ENCODE measurements at places on chromosomes 6 and 20.

- DNase-seq = no peak
Observed at GRCh38 chr6:117624869-117625481, 22.7 kb upstream of the GOPC start.

GRCh38 chr6:54525731-54526130 lies 217.5 kb downstream of the TINAG start:
- no peak for DNase-seq

GRCh38 chr6:130513770-130514169 lies 148.0 kb downstream of the TMEM200A start:
- DNase-seq = no peak

GRCh38 chr6:89655122-89655521 lies 16.6 kb upstream of the LYRM2 start:
- DNase-seq = no peak

DNA sequence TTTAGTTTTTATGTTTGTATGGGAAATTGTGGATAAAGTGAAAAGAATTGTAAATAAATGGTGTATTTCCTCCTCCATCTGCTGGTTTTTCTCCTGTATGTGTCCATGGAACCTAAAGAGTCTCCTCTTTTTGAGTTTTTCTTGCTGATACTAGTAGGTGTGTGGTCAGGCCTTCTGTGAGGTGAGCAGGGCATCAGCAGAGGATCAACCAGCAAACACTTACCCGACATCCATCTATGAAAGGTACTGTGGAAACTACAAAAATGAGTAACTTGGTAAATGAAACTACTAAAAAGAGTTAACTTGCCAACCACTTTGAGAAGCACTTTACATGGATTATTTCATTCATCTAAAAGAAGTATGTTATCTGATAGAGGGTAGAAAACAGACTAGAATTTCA lies 20.9 kb upstream of the RNF8 start:
- DNase-seq = no peak

DNA sequence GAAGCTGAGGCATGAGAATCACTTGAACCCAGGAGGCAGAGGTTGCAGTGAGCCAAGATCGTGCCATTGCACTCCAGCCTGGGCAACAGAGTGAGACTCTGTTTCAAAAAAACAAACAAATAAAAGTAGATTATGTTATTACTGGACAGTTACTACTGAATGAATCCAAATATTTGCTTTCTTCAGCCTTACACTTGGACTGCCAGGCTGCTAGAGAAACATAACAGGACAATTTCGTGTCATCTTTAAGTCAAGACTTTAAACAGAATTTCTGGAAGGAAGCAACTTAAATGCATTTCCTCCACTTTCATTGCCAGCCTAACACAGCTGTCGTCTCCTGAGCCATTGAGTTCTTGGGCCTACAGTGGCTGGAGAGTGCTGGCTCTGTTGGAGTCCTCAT lies 42.0 kb upstream of the PRIM2 start:
- DNase-seq = no peak

DNA sequence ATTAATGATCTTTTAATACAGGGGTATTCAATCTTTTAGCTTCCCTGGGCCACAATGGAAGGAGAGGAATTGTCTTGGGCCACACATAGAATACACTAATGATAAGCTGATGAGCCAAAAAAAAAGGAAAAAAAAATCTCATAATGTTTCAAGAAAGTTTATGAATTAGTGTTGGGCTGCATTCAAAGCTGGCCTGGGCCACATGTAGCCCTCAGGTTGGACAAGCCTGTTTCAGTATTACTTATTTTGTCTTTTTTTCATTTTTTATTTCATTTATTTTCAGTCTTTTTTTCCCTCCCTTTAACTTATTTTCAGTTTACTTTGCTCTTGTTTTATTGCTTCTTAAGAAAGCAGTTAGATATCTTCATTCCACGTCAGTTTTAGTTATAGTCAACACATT lies 2171.8 kb upstream of the DEFB115 start:
- no peak for DNase-seq

- no peak for DNase-seq
Observed at GRCh38 chr6:38191418-38191817, 371.9 kb downstream of the ZFAND3 start.

DNA sequence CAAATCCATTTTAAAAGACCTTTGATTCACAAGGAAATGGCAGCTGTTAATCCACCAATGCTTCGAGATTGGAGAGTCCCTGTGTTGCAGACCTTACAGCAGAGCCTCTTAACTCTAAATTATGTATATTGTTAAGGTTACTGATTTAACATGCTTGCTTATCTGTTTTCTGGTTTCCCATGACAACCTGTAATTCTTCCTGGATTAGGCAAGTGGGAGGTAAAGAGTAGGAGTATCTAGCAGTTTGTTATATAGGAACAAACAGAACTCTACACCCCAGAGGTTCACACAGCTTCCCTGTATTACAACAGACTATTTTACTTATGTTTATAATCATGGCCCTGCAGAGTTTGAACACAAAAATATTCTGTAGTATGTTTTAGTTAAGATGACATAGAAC lies 39.5 kb downstream of the NKX2-4 start:
- DNase-seq = no peak

DNA sequence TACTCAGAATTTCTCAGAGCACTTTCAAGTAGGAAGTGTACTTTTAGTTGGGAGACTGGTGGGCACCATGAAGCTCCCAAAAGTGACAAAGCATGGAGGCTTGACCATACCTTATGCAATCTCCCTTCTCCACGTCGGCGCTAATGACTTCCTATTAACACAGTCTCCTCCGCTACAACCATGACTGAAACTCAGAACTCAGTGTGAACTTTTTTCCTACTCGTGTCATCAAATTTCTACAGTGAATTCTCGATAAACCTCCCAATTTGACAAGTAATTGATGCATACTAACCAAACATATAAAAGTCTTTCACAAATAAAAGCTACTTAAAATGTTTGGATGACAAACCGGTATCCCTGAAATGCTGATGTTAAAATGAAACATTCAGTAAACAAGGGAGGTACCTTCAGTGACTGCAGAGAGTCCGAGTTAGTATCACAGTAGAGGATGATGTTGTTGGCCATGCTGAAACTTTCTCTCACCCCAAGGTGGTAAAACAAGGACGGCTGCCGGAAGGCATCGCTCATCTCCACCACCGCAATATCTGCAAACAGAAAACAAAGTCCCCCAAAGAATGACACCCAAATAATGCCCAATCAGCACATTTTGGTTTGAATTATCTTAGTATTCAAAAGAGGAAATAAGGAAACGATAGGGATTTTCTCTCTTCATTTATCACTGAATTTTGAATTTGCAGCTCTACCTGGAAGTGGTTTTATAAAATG lies 72.1 kb downstream of the MAP3K5 start:
- DNase-seq = no peak

- DNase-seq = no peak
Observed at GRCh38 chr20:40663991-40664880, 24.8 kb downstream of the MAFB start.

GRCh38 chr20:20850407-20850806 lies 138.0 kb upstream of the RALGAPA2 start:
- no peak for DNase-seq

DNA sequence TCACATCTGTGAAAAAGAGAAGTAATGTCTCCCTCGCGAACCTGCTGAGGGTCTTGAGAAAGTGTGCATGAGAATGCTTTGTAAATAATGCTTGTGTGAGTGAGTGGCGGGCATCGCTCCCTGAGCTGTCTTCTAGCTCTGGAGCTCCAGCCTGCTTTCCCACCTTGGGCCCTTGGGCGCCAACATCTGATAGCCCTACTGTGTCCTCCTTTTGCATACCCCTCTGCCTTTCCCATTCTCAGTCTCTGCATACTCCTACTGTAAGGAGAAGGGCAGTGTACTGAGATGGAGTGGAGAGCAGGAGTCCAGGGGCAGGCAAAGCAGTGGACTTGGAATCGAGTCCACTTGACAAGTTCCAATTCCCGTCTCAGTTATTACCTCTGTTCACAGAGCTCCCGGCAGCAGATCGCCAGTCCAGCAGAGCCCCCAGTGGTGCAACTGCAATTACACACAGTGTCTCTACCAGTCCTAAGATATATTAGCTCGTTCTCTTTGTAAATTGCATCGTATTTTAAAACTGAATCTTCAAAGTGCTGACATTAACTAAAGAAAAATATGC lies 847 bp upstream of the NCR2 start:
- DNase-seq = no peak

DNA sequence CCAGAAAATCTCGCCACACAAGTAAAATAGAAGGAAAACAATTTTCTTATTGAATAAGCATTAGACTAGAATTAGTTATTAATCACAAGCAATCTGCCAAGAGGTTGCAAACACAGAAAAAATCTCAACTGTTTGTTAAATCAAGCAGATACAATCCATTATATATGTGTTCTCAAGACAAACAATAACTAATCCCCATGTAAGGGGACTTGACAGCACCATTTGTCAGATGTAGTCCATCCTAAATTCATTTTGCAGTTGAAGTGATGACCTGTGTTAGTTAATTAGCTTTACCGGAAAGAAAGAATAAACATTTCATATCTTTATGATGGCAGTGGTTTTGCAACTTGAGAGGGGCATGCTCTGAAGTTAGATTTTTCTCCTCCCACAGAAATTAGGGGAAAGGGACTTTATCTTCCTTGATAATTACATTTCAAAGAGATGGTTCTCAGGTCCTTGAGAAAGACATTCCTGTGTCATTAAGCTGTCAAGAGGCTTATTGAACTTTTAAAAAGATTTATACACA lies 1588.0 kb downstream of the GRIK2 start:
- peak; percentile 10 for DNase-seq

DNA sequence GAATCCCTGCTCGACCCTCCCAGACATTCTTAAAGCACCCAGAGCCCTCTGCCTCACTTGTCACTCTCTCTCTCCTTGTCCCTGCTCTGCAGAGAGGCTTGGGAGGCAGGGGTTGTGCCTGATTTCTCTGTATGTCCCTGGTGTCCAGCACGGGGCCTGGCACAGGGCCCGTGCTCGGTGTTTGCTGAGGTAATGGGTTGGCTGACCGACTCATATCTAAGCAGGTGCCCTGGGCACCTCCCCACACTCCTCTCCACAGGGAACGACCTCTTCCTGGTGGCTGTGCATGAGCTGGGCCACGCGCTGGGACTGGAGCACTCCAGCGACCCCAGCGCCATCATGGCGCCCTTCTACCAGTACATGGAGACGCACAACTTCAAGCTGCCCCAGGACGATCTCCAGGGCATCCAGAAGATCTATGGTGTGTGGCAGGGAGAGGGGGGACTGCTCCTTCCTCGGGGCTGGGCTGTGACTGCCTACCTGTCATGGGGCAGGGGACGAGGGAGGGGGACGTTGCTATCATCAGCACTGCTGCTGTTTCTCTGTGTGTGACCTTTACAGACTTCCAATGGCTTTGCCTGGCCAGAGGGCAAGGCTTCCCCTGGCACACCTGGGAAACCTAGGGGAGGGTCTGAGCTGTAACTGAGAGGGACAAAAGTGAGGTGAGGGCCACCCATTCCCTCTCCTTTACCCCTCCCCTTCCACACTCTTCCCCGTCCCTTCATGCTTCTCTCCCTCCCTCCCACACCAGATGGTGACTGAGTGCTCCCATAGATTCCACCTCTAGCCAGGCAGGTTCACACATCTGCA lies 14.2 kb downstream of the MMP24OS start:
- DNase-seq = no peak

- DNase-seq = no peak
Observed at GRCh38 chr6:11819486-11819885, 40.9 kb upstream of the ADTRP start.

DNA sequence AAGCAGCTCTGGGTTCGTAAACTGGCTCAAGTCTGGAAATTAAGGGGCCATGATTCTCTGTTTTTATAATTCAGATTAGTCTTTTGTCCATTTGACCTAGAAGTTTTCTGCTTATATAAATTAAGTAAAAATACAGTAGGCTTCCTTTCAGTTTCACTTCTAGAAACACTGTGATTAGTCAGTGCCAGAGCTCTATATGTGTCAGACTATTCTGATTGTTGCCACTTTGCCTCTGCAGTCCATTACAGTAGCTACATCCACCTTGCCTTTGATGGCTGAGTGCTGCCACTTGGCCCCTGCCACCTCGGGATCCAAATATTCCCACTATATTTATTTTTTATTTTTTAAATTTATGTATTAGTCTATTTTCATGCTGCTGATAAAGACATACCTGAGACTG lies 7.9 kb downstream of the ZC2HC1B start:
- DNase-seq = no peak

DNA sequence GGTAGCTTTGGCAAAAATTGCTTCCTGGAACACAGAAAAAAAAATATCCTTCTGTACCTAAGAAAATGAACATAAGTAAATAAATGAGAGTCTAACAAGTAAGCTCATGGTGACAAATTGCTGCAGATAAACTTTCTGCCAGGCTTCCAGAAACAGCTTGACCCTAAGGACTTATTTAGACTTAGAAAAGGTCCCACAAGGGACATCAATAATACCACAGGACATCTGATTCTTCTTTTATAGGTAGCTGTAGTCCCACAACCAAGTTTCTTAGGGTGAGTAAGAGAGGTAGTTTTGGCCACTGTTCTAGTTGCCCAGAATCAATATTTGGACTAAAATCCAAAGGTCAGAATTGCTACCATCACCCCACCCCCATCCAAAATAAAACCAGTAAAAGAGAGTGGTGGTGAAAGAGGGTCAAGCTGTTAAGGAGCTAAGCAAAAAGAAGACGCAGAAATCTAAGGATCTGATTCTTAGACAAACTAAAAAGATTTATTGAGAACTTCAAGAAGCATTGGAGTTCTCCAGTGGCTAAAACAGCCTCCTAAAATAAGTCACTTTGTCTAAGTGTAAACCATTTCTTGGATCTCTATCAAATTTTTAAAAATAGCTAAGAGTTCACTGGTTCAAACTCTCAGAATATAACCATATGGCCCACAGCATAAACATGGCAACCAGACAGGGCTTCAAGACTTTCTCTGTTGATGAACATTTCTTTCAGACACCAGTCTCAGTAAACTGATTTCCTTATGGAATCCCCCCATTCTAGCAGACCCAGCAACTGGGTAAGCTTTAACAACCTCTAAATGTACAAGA lies 180.6 kb downstream of the PTPRK start:
- DNase-seq = no peak

DNA sequence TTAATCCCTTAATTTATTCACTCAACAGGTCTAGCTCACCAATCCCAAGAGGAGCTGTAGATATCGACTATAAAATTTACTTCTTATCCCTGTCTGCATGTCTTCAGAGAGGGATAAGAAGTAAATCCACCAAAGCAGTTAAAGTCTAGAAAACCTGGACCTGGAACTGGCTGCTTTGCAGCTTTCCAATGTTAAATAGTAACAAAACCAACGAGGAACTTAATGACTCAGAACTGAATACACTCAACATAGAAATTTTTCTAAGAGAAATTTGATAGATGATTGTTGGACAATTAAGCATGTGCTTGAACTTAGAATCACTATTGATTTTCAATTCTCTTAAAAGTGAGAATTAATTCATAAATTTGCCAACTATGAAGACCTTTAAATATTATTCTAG lies 11.5 kb upstream of the TMEM244 start:
- DNase-seq = no peak

DNA sequence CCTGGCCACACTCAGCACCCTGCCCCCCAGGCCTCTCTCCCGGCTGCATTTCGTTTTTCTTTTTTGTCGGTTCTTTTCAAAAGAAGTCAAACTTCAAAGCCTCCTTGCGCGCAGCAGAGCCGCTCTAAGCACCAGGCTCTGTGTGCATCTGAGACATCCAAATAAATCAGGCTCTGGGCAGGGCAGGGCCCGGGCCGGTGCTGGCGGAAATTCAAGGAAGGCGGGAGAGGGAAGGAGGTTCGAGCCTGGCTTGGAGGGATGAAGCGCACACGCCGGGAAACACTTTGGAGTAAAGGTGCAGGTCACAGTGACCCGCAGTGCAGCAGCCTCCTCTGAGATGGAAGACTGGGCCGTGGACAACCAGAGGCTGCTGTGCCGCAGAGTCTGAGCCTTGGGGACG lies 5.8 kb downstream of the GATA5 start:
- DNase-seq = no peak

- DNase-seq = no peak
Observed at GRCh38 chr6:109523478-109523877, 40.5 kb upstream of the ZBTB24 start.

All from NCI-H2227 treated with DMSO at 0.1 percent for 48 hours (cell line).